ENCODE measurements at places on chromosomes 2 and 18. TPM values are rescaled to one million over a fixed set of nuclear protein-coding genes. Genes with fewer than 3 reads are reported as not detected.

The RAB6D gene
- polyA plus RNA-seq, result 0.46 TPM

- DNase-seq, result no peak
These were observed 41.7 kb downstream of the AGAP1 start for GRCh38 chr2:235535423-235536130.

- DNase-seq, result no peak
These were observed 18.3 kb downstream of the NHEJ1 start for GRCh38 chr2:219142329-219142728.

The RAD51AP2 gene
- 0.06 TPM for polyA plus RNA-seq

DNA sequence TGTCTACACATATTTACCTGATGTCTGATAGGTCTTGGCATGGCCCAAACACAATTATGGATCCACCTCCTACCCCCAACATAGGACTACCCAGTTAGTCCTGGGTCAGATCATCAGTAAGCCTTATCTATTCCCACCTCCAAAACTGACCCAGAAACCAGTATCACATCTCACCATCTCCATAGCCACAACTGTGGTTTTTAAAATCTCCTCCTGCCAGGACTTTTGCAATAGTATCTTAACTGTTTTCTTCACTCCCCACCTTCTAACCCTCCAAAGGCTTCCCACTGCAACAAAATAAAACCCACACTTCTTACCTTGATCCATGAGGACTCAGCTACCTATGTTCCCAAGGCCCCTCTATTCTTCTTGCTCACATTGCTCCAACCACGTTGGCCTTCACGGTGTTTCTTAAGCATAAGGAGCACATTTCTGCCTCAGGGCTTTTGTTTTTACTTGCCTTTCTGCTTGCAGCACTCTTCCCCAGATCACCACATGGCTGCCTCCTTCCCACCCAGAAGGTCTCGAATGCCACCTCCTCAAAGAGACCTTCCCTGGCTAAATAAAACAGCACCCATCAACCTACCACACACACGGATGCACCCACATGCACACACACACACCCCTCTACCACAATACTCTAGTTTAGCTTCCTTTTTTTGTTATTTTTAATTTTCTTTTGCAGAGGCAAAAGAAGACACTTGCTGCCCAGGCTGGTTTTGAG lies 125.9 kb upstream of the SLC1A4 start:
- no peak for DNase-seq

The AUP1 gene
- 145 TPM for polyA plus RNA-seq

The CFAP221 gene
- polyA plus RNA-seq, result 28.5 TPM

- DNase-seq, result no peak
These were observed 85.2 kb upstream of the ITGA4 start for GRCh38 chr2:181371782-181372645.

GRCh38 chr2:9640403-9641104 lies 9.8 kb upstream of the YWHAQ start:
- DNase-seq, result no peak

- DNase-seq, result no peak
These were observed 1556.8 kb upstream of the SLC39A10 start for GRCh38 chr2:194100201-194100600.

DNA sequence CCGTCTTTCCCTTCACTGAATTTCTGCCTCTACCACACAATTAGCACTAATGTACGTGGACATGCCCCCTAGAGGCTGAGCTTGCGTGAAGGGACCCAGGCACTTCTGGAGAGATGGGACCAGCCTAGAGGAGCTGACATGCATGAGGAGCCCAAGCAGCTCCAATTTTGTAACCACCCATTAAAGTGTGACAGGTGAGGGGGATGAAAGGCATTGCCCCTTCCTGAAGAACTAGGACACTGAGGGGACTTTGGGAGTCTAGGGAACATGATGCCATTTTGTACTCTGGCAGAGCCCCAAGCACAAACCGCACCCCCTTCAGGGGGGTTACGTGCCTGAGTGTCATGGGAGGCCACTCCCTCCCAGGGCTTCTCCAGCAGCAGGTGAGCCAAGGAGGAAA lies 63.6 kb downstream of the HNRNPLL start:
- DNase-seq, result no peak

DNA sequence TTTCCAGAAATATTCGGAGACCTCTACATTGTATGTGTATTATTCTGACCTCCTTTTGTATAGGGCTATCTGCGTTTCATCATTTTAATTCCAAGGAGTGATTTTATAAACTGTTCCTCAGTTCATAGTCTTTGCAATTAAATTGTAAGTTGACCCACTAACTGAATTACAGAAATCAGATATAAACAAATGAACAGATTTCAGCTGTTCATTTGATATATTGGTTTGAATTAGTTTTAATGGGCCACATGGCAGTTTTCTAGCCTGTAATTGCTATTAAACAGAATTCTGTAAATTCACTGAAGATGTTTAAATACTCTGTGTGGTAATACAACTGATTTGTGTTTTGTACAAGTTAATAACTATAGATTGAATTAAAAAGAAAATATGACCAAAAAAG lies 346.4 kb upstream of the VWC2L start:
- no peak for DNase-seq

GRCh38 chr2:119958670-119959268 lies 54.1 kb upstream of the EPB41L5 start:
- peak; percentile 50 for DNase-seq

DNA sequence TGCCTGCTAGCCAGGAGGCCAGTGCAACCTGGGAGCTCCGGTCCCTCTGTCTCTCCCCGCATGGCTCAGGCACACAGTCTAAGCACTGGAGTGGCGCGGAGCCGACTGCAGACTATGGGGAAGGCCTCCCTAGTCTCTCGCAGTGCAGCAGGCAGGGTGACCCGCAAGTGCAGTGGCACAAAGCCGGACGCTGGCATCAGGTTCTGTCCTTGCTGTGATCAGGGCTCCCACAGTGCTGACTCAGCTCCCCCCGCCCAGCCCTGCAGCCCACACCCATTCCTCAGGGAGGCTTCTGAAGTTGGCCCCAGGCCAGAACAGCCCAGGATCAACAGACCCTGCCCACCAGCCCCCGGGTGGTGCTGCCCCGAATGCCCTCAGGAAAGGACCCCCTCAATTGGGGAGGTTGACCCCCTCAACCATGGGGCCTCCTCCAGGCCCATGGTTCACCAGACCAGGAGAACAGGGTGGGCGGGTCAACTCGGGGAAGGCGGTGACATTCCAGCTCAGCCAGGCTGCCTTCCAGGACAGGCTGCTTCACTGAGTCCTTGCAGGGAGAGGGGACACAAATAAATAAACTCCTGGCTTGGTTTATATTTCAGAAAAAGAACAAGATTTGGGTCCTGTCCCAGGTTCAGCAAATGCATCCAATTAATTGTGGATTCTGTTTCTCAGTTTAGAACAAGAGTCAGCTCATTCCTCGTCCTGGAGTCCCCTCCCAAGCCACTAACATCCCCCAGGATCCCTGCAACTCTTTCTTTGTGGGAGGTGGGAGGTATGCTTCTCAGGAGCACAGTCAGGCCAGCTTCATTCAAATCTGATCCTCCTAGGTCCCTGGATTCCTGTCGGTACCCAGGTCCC lies 12.2 kb downstream of the BIN1 start:
- no peak for DNase-seq

DNA sequence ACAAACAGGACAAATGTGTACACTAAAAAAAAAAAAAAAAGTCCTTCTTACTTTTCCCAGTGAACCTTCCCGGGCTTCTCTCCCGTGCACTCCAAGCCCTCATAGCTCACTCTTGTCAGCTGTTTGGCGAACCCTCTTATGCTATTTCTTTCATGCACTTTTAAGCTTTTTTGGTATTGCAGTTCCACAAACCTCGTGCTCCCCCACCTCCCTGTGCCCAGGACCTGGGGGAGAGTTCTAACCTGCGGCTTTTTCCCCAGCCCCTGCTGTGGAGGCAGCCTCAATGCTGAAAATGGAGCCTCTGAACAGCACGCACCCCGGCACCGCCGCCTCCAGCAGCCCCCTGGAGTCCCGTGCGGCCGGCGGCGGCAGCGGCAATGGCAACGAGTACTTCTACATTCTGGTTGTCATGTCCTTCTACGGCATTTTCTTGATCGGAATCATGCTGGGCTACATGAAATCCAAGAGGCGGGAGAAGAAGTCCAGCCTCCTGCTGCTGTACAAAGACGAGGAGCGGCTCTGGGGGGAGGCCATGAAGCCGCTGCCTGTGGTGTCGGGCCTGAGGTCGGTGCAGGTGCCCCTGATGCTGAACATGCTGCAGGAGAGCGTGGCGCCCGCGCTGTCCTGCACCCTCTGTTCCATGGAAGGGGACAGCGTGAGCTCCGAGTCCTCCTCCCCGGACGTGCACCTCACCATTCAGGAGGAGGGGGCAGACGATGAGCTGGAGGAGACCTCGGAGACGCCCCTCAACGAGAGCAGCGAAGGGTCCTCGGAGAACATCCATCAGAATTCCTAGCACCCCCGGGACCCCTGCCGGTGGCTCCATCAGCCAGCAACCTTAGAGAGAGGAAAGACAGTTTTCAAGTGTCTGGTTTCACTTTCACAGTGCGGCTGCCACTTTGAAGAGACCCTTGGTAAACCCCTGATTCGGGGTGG lies 826 bp downstream of the KCNE4 start:
- DNase-seq, result no peak

DNA sequence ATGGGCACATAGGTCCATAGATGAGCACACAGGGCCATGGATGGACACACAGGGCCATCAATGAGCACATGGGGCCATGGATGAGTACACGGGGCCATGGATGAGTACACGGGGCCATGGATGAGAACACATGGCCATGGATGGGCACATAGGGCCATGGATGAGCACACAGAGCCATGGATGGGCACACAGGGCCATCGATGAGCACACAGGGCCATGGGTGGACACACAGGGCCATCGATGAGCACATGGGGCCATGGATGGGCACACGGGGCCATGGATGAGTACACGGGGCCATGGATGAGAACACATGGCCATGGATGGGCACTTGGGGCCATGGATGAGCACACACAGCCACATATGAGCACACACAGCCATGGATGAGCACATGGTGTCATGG lies 192.6 kb upstream of the HDAC4 start:
- no peak for DNase-seq

DNA sequence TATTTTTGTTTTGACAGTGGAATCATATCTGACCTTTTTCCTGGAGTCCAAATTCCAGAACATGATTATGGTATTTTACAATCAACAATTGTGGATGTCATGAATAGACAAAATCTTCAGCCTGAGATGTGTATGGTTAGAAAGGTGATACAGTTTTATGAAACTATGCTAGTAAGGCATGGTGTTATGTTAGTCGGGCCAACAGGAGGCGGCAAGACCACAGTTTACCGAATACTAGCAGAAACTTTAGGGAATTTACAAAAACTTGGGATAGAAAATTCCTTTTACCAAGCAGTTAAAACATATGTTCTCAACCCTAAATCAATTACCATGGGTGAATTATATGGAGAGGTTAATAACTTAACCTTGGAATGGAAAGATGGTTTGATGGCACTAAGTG lies 137.0 kb downstream of the DNAH6 start:
- DNase-seq, result no peak

DNA sequence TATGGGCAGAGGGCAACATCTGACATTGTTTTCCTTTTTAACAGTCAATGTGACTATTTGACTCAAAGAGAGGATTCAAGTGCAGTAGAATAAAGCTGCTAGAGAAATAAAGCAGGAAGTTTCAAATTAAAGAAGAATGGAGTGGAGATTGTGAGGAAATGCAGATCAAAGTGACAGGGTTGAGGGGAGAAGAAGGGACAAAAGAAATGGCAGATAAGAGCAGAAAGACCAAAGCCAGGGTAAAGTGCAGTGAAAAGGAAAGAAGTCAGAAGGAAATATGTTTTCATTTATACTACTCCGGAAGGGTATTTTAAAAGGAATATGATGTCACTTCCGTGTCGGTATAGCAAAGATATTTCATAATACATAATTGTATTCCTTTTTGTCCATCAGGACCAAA lies 297.5 kb upstream of the CRIM1 start:
- peak; percentile 40 for DNase-seq

DNA sequence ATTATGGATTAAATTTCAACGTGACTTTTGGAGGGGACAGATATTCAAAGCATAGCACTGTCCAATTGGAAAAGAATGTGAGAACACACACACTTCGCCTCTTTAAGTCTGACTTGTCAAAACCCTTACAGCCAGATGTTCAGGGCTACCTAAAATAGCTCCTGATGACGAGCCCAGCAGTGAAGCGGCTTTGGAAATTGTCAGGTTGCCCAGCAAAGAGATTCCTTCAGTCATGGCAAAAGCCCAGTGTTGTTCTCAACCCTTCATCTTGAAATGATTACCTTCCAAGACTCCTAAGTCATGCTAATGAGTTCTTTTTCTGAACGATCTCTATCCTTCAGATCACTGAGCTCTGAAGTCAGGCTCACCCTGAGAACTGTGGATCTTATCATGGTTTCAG lies 436.6 kb downstream of the LRATD1 start:
- no peak for DNase-seq

The CDH7 gene
- 0.22 TPM for polyA plus RNA-seq

DNA sequence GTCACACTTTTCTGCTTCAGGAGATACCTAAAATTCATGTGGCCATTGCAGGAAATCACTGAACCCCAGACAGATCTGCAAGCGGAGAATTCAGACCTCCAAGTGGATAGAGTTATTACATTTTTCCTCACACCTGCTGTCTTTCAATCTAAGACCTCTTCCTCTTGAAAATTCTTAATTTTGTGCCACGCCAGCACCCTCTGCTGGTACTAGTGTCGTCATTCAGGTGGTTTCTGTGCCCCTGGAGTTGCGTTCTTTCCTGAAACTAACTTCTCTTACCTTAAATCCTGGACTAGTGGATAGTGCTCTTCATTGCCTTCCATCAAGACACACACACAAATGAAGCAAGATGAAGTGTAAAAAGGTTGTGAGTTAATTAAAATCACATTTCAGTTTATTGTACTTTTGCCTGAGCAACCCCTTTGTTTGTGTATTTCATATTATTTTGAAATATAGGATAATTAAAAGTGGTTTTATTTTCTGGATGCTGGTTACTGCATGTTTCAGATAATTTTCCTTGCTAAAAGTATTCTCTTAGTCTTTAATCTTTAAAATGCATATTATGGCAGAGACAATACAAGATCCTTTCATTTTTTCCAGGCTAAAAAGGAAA lies 1.6 kb upstream of the DNER start:
- peak; percentile 4 for DNase-seq

Data from large intestine (tissue), 12 donors.